NCI-H2081 (cell line): ENCODE measurements at places on chromosomes 13 and 19.

DNA sequence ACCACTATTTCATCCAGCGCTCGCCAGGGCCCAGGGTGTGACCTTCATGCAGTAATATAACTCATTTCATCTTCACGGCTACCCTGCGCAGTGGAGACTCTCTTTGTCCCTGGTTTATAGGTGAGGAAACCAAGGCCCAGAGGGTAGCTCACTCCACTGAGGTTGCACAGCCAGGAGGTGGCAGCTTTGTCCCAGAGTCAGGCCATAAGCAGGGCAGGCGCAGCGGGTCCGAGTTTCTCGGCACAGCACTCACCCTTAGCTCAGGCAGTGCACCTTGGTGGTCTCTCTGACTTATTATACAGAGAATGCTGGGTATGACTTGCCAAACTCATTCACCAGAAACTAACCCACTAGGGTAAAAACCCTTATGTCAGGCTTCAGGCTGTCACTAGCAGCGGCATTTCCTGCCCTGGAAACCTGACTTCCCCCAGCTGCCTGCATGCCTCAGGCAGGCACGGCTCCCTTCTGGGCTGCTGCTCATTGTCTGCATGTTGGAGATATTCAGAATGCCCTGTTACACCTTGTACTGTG lies 24.5 kb downstream of the PPP5C start:
- no peak for DNase-seq

DNA sequence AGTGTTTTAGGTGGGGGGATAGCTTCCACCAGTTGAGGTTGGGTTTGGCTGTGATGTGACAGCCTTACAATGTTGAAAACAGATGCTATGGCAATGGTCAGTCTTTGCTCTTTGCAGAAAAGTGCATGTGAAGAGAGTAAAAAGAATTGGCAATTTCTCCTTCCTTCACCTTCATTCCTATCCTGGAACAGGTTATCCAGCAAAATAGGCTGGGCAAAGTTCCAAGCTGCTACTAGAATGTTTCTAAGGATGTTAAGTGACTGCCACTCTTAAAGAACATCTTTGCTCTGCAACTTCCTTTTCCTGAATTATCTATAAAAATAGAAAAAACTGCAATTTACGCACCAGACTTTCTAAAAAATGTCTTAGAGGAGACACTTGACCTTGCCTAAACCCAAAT lies 50.1 kb upstream of the MYCBP2 start:
- DNase-seq = no peak

- no peak for DNase-seq
Measured at GRCh38 chr13:51628059-51628852, 44.0 kb downstream of the WDFY2 start.

DNA sequence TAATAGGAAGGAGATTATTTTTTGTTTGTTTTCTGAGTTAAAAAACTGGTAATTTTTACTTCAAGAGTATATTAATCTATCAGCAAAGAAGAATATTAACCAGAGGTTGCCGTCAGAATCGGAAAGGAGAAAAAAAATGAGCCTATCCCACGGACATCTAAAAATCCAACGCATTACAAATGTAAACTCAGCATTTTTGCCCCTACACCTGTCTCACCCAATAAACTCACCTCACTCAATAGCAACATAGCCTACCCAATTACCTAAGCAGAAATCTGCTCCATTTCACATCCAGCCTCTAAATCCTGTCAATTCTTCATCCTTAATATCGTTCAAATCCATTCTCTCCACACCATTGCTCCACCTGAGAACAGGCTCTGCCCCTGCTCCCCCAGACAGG lies 10.4 kb upstream of the DIAPH3 start:
- DNase-seq = no peak

DNA sequence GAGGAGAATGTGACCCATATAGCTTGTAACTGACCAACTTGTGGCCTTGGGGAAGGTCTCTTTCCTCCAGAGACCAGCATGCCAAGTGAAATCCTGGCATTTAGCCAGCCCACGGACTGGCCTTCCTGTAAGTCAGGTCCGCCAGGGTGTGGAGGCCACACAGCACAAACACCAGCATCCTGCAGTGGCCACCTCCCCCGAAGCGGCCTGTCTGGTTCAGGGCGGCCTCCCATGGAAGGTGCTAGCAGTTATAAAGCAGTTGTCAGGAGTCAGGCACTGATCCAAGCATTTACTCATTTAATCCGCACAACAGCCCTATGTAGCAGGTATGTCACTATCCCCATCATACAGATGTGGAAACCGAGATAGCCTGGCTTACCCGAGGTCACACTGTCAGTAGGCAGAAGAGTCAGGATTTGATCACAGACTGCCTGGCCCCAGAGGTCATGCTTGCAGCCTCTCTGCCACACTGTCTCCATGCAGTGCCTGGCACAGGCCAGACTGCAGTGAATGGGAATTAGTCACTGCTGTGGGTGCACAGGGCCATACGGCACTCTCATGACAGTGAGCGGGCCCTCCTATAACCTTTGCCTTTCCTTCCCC lies 36.7 kb downstream of the CAPN12 start:
- DNase-seq = no peak

DNA sequence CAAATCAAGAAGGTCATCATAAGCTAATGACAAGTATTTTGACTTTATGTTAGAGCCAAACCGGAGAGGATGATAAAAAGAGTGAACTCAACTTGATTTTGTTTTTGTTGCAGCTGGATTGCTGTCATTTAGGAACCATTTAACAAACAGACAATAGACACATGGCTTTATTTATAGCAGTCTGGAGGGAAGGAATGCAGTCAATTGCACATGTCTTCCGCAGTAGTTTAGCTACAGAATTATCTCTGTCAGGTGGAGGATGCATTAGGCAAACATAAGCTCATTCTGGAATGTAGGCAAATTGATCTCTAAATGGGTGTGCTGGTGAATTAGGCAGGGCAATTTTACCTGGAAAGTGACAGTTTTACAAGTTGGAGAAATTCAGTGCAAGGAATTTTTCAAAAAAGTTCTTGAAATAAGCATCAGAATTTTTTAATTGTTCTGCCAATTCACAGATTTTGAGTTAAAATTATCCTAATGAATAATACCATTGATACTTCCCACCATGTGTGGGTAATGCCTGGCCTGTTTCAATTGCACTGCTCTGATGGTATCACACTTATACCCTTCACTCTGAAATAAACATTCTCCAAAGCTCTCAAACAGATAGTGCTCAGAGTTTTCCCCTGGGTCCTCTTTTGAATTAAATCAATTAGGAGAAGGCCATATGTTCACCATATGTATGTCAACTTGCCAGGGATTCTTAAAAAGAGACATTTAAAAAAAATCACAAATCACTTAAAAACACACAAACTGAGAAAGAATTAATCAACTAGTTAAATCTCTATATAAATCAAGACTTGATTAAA lies 318.3 kb downstream of the NDFIP2 start:
- no peak for DNase-seq

- DNase-seq = no peak
Measured at GRCh38 chr19:15307169-15307568, 25.2 kb downstream of the BRD4 start.

GRCh38 chr19:3270902-3271301 lies 46.4 kb downstream of the CELF5 start:
- DNase-seq = peak; percentile 68

DNA sequence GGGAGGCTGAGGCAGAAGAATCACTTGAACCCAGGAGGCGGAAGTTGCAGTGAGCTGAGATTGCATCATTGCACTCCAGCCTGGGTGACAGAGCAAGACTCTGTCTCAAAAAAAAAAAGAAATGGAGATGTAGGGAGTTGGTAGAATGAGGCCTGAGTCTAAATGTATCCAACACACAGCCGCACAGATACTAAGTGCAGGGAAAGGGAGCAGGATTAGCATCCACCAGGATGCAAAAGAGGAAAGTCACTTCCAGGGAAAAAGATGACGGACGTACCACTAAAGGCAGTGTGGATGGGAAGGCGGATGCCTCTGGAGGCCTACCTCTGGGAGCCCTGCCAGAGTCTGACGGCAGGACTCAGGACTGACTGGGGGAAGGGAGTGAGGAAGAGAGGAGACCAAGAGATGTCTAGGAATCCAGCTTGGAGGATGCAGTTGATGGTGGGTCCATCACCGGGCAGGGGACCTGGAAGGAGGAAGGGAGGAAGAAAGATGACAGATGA lies 6.8 kb downstream of the FAM98C start:
- no peak for DNase-seq

- peak; percentile 22 for DNase-seq
Measured at GRCh38 chr13:96080676-96081075, 9.2 kb upstream of the HS6ST3 start.

DNA sequence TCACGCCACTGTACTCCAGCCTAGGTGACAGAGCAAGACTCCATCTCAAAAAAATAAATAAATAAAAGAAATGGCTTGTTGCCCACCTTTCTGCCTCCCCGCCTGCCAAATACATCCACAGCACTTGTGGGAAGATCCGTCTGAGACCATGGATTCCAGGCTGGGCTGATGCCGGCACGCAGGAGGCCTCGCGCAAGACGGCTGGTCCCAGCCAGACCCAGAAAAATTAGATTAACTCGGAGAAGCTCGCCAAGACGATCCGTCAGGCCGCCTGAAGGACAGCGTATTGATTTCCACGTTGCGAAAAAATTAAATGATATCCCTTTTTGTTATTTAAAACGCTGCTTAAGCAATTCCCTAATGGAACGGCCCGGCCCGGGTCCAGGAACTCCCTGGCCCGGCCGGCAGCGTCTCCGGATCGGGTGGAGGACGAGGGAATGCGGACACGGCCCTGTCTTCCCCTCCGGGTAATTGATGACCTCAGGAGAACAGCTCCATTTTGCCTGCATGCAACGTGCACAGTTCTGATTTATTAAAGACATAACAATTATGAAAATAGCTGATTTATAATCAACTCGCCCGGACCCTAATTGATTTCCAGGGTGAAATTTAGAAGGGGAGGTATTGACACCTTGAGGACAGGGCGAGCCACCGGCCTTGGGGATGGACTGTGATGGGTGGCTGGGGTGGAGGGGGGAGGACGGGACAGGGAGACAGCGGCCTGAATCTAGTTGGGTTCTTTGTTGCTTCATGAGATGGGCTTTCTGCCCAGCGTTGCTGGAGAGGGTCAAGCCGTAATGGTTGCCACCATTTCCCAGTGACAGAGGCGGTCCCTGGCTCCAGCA lies 52.1 kb downstream of the ZNRF4 start:
- DNase-seq = no peak

DNA sequence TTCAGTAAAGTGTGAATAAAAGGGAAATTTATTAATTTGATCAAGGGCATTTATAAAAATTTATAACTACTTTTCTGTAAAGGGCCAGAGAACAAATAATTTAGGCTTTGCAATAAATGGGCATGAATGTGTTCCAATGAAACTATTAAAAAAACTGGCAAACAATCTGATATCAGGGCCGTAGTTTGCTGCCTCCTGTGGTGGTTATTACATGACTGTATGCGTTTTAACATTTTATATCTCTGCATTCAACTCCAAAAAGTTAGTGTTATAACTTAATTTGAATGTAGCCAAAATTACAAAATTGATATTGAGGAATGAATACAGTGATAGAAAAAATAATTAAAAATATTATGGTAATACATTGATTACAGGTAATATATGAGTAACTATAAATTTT lies 80.5 kb upstream of the POSTN start:
- DNase-seq = no peak

- no peak for DNase-seq
Measured at GRCh38 chr19:12885749-12886650, 1.0 kb downstream of the KLF1 start.

DNA sequence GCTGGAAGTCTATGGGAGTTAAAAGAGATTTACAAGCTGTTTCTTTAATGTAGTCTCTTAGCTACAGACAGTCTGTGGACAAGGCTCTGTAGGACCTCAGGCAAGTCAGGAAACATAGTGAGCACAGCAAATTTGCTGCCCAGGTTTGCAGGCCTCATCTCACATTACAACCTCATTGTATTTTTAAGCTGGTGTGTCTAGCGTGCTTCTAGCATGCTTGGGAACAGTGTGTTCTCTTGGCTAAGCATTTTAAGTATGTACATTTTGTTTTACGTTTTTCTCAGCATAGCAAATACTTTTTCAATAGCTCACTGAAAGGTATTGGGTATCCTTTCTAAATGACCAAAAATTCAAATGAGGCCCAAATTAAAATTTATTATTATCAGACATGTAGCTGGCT lies 113.2 kb downstream of the STARD13 start:
- no peak for DNase-seq

- no peak for DNase-seq
Measured at GRCh38 chr13:109803825-109804224, 17.4 kb upstream of the IRS2 start.
